ENCODE measurements at places on chromosomes 1 and 21. TPM values are rescaled to one million over a fixed set of nuclear protein-coding genes. Genes with fewer than 3 reads are reported as not detected.

- no peak overlapping the region for H3K4me3 ChIP-seq
- DNase-seq = no peak
- H3K36me3 ChIP-seq = no peaks in the 10 kb centered on the region
- H3K4me1 ChIP-seq = peaks cover 3% of the 10 kb centered on the region
- no peak overlapping the region for H3K27ac ChIP-seq
Observed at GRCh38 chr1:177439301-177439700, 268.5 kb downstream of the BRINP2 start.

- no peak overlapping the region for H3K4me3 ChIP-seq
- H3K27ac ChIP-seq = no peak overlapping the region
Observed at GRCh38 chr1:44664730-44665370, 9.4 kb downstream of the TMEM53 start.

- H3K4me1 ChIP-seq = peaks cover 19% of the 10 kb centered on the region
- no peak for DNase-seq
- no peaks in the 10 kb centered on the region for H3K36me3 ChIP-seq
- no peaks in the 10 kb centered on the region for H3K27me3 ChIP-seq
- H3K27ac ChIP-seq = no peak overlapping the region
Observed at GRCh38 chr1:171212607-171213351, 27.7 kb downstream of the FMO2 start.

DNA sequence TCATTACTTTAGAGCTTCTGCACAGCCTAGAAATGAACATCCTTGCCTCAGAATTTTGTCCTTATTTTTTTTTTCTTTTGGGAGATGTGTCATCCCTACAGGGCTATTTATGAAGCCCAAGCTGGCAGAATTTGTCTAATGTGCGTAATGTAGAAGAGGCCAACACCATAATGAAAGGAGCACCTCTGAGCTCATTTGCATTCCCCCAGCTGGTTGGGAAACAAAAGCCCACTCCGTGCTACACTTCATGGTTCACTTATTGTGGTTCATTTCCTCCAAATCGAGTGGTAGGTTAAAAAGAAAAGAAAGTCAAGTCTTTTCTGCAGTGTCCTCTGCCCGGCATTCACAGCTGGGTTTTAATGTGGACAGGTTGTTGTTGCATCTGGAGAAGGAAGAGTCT, 73.5 kb downstream of the KAZN start:
- no peaks in the 10 kb centered on the region for H3K36me3 ChIP-seq
- no peak for DNase-seq
- H3K4me1 ChIP-seq = no peaks in the 10 kb centered on the region

DNA sequence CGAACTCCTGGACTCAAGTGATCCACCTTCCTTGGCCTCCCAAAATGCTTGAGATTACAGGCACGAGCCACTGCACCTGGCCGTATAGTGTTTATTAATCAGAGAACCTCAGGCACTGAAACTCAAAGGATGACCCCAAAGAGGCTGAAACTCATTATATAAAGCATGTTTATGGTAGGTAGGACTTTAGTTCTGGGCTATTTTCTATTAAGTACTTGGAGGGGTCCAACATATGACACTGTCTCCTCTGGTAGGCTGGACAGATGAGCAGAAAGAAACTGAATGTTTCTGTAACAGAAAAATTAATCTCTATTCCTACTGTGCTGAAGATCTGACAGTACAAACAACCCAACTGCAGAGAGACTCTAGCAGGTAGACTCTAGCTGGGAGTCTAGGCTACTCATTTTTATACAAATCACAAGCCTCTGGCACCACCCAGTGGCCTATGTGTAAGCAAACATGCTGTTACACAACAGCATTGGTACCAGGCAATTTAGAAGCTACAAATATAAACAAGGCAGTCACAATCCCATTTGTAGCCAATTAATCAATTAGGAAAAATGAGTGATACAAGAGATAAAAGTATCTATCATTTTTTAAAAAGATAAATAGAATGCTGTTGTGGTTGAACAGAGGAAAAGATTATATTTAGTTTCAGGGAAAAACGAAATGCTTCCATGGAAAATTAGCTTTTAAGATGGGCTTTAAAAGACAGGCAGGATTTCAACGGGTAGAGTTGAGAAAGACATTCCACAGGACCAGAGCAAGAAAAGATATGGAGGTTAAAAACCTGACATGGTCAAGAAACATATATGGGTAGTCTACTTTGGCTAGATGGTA, 10.4 kb downstream of the DCAF8 start:
- DNase-seq = peak; percentile 71
- H3K27ac ChIP-seq = peak overlapping the region; percentile 33
- H3K4me3 ChIP-seq = no peak overlapping the region
- peaks cover 5% of the 10 kb centered on the region for H3K4me1 ChIP-seq
- no peaks in the 10 kb centered on the region for H3K27me3 ChIP-seq

DNA sequence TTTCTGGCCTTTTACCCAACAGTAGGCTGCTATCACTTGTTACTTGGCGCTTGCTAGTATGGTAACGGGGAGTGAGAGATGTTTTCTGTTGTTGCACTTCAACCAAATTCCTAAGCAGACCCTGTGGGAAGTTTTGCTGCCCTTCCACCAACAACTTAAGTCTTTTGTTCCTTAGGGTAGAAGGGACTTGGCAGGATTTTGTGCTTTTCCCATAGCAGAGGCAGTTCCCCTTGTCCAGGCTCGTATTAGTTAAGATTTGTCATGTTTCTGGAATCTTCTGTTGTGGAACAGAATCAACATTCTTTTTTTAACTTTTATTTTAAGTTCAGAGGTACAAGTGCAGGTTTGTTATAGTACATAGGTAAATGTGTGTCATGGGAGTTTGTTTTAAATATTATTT, 73.2 kb upstream of the SGIP1 start:
- no peak for DNase-seq
- no peak overlapping the region for H3K27ac ChIP-seq
- no peaks in the 10 kb centered on the region for H3K27me3 ChIP-seq
- no peaks in the 10 kb centered on the region for H3K36me3 ChIP-seq
- no peaks in the 10 kb centered on the region for H3K4me1 ChIP-seq

GRCh38 chr1:169697755-169698154, 13.7 kb downstream of the SELL start:
- H3K4me3 ChIP-seq = no peak overlapping the region
- no peak overlapping the region for H3K27ac ChIP-seq
- DNase-seq = no peak
- no peaks in the 10 kb centered on the region for H3K36me3 ChIP-seq
- no peaks in the 10 kb centered on the region for H3K27me3 ChIP-seq

DNA sequence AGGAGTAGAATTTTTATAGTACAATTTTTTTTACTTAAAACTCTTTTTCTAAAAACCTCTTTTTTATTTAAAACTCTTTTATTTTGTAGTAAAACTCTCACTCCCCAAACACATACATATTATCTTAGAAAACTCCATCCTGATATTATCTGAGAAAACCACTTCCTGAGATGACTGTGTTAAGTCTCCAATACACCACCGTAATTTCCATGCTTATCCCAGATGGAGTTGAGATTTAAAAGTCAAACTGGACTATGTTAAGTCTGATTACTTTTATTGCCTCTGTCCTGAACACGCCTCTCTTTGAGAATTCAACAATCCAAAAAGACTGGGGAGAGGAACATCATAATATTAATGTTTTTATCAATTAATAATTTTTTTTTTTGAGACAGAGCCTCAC, 3.7 kb downstream of the SEC16B start:
- H3K36me3 ChIP-seq = no peaks in the 10 kb centered on the region
- no peaks in the 10 kb centered on the region for H3K4me1 ChIP-seq
- DNase-seq = no peak
- no peak overlapping the region for H3K27ac ChIP-seq

- no peak overlapping the region for H3K27ac ChIP-seq
- no peaks in the 10 kb centered on the region for H3K36me3 ChIP-seq
- no peaks in the 10 kb centered on the region for H3K27me3 ChIP-seq
- H3K4me1 ChIP-seq = peaks cover 24% of the 10 kb centered on the region
Observed at GRCh38 chr1:231075497-231075896, 35.4 kb upstream of the FAM89A start.

DNA sequence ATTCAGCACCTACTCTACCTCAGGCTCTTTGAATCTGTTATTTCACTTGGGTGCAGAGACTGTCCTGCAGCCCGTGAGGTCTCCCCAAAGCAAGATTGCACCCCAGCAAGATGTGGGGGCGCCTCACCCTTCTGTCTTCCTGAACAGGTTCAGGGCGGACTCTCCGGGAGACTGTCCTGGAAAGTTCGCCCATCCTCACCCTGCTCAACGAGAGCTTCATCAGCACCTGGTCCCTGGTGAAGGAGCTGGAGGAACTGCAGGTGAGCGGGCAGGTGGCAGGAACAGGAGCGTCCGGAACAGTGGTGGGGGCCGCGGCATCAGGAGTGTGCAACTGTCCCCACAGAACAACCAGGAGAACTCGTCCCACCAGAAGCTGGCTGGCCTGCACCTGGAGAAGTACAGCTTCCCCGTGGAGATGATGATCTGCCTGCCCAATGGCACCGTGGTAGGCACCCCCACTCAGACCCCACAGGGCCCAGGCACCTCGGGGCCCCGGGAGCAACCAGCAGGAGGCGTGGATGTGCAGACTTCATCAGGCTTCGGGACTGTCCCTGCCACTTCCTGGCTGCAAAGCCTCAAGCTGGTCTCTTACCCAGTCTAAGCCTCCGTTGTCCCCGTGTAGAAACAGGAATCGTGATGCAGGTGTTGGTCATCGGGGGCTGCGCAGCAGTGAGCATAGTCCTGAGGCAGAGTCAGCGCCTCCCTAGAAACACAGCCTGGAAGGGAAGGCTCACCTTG, 5.9 kb upstream of the MTFR1L start:
- no peak for DNase-seq
- H3K27ac ChIP-seq = no peak overlapping the region
- peaks cover 13% of the 10 kb centered on the region for H3K36me3 ChIP-seq
- no peak overlapping the region for H3K4me3 ChIP-seq
- H3K4me1 ChIP-seq = no peaks in the 10 kb centered on the region
- no peaks in the 10 kb centered on the region for H3K27me3 ChIP-seq

DNA sequence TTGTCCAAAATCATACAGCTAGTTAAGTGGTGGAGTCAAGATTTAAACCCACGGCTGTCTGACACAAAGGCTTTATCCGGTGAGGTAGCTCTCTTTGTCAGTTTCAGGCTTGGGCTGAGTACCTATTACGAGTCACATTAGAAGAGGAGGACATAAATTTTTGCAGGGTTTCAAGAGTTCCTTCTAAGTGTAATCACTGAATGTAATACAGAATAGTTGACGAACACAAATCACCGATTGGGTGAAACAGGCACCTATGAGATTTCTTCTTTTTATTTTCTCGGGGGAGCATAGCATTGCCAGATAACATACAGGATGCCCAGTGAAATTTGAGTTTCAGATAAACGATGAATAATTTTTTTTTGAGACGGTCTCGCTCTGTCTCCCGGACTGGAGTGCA, 847 bp downstream of the PSMD4 start:
- no peak overlapping the region for H3K27ac ChIP-seq
- H3K4me3 ChIP-seq = peak overlapping the region; percentile 60
- H3K4me1 ChIP-seq = peaks cover 9% of the 10 kb centered on the region
- no peaks in the 10 kb centered on the region for H3K27me3 ChIP-seq
- no peak for DNase-seq

The ZNF362 gene
- 35.0 TPM for total RNA-seq

The SAMD13 gene
- total RNA-seq = 3.4 TPM

The LCE6A gene
- not detected for total RNA-seq

The PIP5K1A gene
- total RNA-seq = 47.6 TPM

The ARHGAP30 gene
- 49.5 TPM for total RNA-seq

The MED8 gene
- total RNA-seq = 35.5 TPM

The LCE1C gene
- total RNA-seq = not detected
